ENCODE measurements at places on chromosomes 6 and 20.
A peak's percentile ranks its signal among the peaks of the same experiment; 100 is the strongest.

DNA sequence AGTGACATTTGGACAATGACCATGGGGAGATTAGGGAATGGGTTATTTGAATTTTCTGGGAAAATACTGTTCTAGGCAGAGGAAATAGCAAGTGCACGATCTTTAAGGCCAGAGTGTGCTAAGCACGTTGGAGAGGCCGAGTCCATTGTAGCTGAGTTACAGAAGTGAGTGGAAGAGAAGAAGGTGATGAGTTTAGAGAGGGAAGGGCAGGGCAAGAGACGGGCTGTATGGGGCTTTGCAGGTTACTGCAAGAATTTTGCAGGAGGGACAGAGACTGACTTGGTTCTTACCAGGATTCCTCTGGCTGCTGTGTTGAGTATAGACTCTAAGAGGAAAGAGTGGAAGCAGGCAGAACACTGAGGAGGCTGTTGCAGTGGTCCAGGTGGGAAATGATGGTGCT, 1.1 kb upstream of the NCOA3 start:
- DNase-seq: no peak

DNA sequence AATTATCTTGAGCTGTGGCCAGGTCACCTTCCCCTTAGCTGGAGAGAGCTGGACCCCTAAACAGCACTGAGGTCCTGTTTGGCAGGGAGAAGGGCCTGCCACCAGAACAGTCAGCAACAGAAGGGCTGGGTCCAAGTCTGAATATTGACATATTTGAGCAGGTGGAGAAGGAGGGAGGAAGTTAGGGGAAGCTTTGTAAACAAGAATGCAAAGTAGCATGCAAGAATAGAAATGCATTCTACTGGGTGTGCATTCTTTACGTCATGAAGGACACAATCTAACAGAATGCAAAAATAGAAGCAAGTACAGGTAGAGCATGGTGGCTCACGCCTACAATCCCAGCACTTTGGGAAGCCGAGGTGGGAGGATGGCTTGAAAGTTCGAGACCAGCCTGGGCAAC, 100.5 kb downstream of the QRSL1 start:
- DNase-seq: no peak

- DNase-seq: no peak
These were observed 640 bp downstream of the NFS1 start for GRCh38 chr20:35698298-35699126.

GRCh38 chr6:153023977-153024708, 21.6 kb upstream of the MTRF1L start:
- peak; percentile 60 for DNase-seq

DNA sequence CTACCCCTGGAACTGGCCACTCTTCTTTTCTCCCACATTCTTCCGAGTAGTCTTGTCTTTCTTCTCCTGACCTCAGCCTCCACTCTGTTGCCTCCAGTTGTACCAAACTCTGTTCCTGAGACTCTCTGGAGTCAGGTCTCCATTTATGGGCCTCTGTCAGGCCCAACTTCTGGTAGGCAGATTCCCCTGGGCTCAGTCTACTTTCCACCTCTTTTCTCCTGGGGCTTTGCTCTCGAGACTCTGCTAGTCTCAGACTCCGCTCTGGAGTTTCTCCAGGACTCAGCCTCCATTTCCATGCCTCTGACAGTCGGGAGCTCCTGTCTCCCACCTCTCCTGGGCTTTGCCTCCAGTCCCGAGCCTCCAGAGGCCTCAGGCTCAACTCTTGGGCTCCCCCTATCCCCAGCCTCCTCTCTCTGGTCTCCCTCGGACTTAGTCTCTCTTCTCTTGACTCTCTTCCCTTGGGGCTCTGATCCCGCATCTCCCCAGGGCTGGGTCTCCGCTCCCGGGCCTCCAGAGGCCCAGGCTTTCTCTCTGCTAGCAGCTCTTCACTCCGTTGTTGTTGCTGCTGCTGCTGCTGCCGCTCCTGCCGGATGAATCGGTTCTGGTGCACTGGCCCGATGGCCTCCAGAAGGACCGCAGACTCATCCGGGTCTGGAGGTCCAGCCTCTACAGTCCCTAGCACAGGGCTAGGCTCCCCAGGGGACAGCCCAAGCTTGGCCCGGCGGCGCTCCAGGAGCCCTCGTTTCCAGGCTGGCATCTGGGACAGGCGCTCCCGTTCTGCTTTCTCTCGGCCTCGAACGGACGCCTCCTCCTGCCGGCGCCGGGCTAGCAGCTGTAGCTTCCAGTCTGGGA, 1.1 kb downstream of the PPP1R18 start:
- DNase-seq: peak; percentile 44

DNA sequence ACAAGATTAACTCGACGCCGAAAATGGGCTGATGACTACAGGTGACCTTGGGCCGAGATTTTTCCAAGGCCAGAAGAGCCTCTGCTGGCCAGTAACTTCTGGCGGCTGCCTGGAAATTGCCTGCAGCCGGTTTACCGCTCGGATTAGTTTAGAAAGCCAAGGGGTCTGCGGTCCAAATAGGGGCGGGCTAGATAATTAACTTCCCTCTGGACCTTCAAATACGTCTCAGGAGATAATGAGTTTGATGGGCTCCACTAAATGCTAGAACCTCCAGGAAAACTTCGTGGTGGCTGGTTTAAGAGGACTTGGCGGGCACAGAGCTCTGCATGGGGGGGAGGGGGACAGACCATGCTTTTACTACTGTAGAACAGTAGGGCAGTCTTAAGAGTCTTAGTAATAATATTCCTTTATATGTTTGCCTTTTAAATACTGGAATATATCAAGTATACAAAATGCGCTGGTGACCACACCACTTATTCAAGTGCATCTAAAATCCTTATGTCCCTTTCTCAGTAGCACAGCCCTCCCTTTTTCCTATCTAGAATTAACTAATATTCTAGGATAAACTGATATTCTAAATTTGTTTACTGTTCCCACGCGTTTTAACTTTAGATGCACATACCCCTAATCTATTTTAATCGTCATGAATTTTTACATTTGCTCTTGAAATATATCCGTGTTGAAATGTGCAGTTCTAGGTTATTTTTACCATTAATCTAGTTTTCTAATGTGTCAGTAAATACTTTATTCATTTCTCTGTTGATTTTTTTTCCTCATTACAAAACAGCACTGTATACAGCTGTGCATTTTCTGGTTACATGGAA, 107.5 kb upstream of the PRSS16 start:
- no peak for DNase-seq

DNA sequence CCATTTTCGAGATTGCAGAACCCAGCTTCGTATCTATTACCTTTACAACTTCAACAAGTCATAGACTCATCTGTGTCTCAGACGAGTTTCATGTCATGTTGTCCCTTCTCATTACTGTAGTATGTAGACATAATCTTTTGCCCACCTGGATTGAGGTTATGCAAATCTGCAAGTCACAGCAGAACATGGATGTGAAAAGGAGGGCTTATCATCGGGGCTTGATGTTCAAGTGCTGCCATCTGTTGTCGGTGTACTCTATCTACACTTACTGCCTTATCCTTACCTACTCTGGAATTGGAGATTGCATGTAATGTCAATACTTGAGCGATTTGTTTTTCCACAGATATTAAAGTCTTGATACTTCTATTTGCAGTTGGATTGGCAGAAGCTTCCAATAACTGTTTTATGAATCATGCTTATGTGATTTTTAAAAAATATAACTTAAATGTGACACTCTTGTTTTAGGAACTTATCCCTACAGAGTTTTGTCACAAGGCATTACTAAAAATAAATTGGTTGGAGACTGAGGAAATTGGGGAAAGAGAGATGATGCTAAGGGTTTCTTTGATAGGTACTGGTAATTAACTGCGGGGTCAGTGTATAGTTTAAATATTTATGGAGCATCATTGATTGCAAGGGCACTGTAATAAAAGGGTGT, 3.0 kb upstream of the GOPC start:
- DNase-seq: peak; percentile 69

GRCh38 chr6:119736296-119737021, 386.9 kb upstream of the MAN1A1 start:
- no peak for DNase-seq

GRCh38 chr6:114131945-114132344, 161.0 kb upstream of the HDAC2 start:
- DNase-seq: no peak

- no peak for DNase-seq
These were observed 26.5 kb downstream of the LBP start for GRCh38 chr20:38372806-38373205.

- DNase-seq: no peak
These were observed 385.3 kb upstream of the SOX4 start for GRCh38 chr6:21208081-21208795.

DNA sequence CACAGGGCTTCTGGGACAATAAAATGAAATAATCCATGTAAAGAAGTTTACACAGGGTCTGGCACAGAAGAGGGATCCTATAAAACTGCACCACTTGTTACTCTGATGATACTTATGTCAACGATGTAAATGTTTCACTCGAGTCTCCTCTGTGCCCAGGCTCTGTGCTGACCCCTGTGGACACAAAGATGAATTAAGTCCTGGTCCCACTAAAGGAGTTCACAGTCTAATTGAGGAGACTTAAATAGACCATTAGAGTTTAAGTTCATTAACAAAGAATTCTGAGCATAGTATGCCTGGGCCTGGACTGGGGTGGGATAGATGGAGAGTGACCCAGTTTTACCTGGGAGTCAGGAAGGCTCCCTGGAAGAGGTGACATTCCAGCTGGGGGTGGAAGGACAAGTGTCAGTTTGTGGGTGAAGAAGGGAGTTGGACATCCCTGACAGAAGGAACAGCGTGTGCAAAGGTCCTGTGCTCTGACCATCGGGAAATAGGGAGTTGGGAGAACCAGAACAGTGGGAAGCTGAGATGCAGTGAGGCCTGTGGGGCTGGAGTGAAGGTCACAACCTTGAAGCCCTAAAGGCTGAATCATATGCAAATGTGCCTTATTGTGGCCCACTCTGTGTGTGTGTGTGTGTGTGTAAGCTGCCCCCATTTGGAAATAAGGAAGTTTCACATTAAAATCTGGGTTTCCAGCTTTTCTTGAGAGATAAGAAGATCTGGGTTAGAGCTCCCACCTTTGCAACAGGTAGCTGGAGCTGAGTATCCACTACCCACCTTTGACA, 1.1 kb downstream of the OCSTAMP start:
- no peak for DNase-seq

- DNase-seq: no peak
These were observed 137.5 kb downstream of the EYS start for GRCh38 chr6:65569505-65569904.

DNA sequence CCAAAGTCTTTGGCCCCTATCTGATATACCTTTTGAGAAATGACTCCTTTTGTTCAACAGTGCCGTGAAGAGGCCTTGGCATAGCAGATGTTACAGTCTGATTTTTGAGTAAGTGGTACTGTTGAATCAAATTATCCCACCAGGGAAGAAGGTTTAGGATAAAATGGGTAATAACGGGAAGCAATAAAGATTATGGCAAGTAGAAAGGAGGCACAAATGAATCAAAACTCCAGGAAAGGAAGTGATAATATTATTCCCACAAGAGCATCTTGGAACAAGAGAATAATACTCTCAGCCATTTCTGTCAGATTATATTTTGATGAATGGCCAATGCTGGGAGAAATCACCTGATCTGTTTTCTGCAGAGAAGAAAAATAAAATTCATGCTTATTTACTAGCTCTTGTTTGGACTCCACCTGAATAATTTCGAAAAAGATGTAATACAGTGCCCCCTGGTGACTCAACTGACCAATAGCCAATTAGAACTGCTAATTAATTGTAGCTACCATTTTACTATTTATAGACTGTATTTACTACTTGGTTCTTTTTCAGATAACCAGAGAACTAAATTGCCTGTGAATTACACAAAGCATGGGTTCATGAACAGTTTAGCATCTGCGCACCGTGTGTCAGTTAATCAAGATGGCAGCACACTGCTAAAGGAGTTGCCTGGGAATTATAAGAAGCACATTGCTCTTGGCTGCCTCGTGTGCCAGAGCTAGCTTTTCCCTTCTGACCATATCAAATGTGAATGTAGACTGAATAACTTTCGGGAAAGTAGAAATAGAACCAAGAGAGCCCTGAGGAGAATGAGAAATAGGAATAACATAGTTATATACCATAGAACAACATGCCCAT, 78.5 kb upstream of the TRDN start:
- DNase-seq: peak; percentile 12

DNA sequence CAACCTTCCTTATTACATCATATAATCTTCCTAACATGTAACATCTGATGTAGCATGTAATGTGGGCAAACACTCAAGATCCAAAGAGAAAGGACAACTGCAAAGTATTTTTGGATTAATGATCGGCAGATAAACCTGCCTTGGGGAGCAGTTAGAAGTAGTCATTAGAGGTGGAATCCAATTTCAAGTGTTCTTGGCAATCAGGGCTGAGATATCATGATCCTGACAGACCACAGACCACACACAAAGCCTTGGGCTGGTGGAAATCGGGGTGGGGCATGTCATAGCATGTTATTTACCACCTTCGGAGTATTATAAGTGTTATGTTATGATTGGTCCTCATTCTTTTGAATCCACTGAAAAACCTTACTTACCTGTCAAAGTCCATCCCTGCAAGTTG, 16.3 kb downstream of the NCOA5 start:
- no peak for DNase-seq

GRCh38 chr20:63052571-63053431, 46.0 kb upstream of the BHLHE23 start:
- no peak for DNase-seq

DNA sequence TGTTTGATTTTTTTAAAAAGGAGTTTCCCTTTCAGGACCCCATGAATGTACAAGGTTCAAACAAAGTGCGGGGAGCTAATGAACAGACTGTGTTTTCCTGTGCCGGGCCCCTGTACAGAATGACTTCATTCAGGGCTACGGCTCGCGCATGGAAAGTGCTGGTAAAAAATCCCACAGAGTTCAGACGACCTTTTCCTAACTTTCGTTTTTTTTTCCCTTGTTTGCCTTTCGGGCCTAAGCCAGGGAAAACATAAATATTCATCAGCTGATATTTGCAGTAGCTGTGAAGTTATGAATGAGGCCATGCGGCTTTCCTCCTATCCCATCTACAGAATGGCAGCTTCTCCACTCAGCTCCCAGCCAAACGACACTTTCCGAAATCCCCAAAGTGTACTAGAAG, 74.0 kb downstream of the HAO1 start:
- DNase-seq: no peak

- no peak for DNase-seq
These were observed 13.4 kb downstream of the SLC22A16 start for GRCh38 chr6:110462884-110463481.

DNA sequence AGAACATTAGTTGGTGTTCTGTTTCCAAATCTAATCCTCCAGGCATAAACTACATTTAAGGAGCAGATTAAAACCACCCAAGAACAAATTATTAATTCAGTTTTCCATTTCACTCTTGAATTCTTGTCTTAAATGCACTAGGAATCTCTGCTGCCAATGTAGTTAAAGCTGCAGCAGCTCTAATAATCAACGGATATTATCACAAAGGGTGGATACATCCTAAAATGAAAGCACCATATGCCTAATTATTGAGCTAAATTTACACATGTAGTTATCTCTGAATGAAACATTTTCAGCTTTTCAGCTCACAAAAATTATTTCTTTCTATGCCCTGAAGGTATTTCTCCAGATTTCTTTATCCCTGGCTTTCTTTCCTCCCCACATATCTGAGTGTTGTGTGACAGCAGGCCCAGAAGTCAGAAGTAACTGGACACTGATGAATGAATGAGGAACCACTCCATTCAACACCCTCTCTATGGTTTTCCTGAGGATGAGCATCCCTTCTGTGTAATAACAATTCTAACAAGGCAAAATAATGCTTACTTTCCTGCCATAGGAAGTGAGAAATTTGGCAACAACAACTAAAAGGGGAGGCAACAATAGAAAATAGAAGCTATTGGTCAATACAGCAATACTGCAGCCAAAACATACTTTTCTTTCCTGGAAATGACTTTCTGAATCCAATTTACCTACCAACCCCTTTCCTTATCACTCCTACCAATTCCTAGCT, 14.9 kb downstream of the MAN1A1 start:
- no peak for DNase-seq

GRCh38 chr20:62918831-62919230, 7.5 kb downstream of the DIDO1 start:
- DNase-seq: no peak

Measured in fibroblast of skin of back (primary cell).